ENCODE measurements at places on chromosomes 12 and 14.

GRCh38 chr14:98916036-98916435 lies 356.0 kb downstream of the BCL11B start:
- DNase-seq: no peak

GRCh38 chr12:111780615-111781014 lies 13.9 kb downstream of the ALDH2 start:
- DNase-seq: no peak

DNA sequence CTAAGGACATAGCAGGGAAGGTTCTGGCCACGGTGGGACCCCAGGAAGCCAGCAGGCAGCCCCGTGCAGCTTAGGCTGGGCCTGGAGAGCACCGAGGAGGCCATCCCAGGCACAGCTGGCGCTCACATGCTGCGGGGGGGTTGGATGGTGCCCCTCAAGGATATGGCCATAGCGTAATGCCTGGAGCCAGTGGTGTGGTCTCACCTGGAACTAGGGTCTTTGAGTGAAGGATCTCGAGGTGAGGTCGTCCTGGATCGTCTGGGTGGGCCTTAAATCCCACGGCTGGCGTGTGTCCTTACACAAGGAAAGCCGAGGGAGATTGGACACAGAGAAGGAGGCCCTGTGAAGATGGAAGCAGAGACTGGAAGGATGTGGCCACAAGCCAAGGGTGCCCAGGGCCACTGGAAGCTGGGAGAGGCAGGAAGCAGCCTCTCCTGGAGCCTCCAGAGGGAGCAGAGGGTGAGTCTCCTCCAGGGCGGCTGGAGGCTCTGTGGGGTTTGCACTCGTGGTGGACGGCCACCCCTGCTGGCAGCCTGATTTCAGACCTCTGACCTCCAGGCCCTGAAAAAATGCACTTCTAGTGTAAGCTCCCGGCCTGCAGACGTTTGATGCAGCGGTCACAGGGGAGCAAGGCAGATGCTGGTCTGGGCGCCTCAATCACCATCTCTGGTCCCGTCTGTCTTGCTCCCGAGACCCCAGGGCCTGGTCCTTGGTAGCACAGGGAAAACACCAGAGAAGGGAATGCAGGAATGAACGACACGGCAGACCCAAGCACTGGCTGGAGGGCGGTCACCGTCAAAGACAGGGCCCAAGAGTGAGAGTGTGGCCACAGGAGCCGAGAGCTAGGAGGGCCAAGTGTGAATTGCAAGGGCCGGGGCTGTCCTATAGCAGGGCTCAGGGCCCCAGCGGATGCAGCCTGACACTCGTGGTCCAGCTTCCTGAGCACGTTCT lies 218.6 kb downstream of the KIF26A start:
- DNase-seq: no peak

DNA sequence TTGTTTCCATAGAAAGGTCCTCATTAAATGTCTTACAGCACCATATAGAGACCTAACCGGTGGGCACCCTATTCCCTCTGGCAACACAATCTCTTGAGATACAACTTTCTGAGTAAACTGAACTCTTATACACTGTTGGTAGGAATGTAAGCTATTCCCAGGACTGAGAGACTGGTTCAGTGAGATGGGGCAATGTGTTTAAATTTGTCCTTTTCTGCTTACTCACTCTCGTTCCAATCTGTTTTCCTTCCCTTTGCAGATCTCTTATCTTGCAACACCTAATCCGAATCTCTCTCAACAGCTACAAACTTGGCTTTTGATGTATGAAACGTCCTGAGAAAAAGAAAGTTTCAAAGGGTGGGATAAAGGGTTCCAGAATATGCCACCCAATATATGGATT lies 26.1 kb upstream of the ETV6 start:
- no peak for DNase-seq

DNA sequence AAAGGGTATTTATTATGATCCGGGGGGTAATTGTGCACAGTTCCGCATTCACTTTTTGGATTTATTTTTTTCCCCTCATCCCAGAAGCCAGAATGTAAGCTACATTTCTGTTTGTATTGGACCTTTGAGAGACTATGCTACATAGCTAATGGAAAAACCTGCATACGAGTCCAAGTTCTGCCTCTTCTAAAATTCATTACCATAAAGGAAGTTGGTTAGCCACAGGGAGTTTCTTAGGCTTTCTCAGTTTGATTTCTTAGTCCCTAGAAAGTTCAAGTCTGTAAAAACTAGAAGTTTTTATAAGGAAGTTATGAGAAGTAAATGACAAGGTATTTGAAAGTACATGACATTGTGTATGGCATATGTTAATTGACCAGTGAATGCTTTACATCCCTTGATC lies 138.7 kb downstream of the PDE3A start:
- DNase-seq: no peak

DNA sequence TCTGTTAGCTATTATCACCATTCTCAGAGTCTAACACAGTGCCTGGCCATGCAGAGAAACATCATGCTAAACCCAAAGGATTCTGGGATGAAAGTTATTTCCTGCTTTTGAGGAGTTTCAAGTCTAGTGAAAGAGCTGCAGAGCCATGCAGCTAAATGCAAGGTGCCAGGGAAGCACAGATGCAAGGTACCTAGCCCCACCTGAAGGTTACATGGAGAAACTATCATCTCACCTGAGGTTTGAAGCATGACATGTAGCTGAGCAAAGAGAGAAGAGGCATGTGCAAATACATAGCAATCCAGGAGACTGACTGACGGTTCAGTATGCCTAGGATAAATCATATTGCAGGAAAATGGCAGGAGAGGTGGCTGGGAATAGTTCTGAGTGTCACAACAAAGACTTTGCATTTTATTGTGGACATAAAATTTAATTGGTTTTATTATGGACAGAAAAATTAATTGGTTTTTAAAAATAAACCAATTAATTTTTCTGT lies 170.4 kb downstream of the PRKD1 start:
- no peak for DNase-seq

Measured in stimulated activated CD4-positive, alpha-beta T cell treated with anti-CD3 and anti-CD28 coated beads, TNF-alpha, amount 100 ng/mL, for 1 hour (primary cell).